Liver (tissue), 10 donors: ENCODE measurements at places on chromosomes 4 and X.

- DNase-seq = peak; percentile 71
Measured at GRCh38 chr4:182917182-182918043, at the start of gene DCTD. Gene DCTD (minus strand): TSS chr4:182917386. CDS start chr4:182915568, 1,818 bp downstream.

GRCh38 chr4:4627906-4628305, 86.1 kb upstream of the STX18 start:
- no peak for DNase-seq

DNA sequence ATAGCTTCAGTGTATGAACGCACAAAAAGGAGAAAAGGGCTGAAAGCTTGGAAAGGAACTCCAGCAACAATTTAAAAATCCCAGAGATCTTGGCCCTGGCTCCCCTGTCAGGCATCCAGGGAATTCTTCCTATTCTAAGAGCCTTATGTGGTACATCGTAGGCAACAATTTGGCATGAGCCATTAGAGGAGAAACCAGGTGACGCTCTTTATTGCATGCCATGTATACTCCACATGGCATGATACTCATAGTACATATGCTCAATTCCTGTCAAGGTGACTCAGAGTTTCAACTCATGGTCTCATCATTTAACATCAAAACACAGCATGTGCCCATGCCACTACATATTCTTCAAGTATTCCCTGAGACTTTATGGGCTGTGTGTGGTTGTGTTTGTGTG, 191.3 kb downstream of the OR13H1 start:
- DNase-seq = no peak

- DNase-seq = no peak
Measured at GRCh38 chr4:128470492-128471053, 183.0 kb upstream of the PGRMC2 start.

DNA sequence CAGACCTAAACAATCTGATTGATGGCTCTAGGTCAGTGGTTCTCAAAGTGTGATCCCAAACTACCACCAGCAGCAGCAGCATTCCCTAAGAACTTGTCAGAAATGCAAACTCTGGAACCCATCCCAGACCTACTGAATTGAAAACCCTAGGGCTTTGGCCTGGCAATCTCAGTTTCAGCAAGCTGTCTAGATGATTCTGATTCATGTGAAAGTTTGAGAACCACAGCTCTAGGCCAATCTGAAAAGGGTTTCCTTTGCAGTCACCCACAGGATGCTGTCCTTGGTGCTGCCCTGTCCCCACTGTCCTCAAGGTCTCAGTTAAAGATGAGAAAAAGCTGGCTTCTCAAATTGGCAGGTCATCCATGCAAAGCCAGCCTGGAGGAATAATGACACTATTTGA, 34.8 kb downstream of the SMPX start:
- DNase-seq = no peak

GRCh38 chr4:159358226-159358625, 255.3 kb downstream of the RAPGEF2 start:
- DNase-seq = no peak

DNA sequence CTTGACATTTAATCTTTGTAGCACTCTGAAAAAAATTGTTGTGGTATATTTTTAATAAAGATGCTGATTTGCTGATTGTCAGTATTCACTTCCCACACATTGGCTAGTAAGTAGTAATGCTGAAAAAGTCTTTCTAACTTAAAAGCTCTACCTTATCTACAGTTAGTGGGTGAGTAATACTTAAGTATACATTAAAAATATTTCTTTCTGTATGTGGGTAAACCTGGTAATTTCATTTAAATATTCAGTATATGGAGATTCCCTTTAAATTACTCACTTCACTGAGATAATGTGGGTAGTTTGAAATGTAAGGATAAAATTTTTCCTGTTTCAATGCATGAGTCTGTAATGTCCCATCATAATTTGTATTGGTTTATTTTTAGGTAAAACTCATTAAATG, 5.6 kb downstream of the TMEM33 start:
- no peak for DNase-seq

- no peak for DNase-seq
Measured at GRCh38 chrX:20352935-20353336, 86.2 kb upstream of the RPS6KA3 start.

- DNase-seq = no peak
Measured at GRCh38 chr4:123265443-123265842, 131.2 kb upstream of the SPRY1 start.
